ENCODE measurements at places on chromosomes 3 and 15.

GRCh38 chr3:18672561-18672960 is 247.4 kb upstream of the SATB1 start:
- DNase-seq = no peak

DNA sequence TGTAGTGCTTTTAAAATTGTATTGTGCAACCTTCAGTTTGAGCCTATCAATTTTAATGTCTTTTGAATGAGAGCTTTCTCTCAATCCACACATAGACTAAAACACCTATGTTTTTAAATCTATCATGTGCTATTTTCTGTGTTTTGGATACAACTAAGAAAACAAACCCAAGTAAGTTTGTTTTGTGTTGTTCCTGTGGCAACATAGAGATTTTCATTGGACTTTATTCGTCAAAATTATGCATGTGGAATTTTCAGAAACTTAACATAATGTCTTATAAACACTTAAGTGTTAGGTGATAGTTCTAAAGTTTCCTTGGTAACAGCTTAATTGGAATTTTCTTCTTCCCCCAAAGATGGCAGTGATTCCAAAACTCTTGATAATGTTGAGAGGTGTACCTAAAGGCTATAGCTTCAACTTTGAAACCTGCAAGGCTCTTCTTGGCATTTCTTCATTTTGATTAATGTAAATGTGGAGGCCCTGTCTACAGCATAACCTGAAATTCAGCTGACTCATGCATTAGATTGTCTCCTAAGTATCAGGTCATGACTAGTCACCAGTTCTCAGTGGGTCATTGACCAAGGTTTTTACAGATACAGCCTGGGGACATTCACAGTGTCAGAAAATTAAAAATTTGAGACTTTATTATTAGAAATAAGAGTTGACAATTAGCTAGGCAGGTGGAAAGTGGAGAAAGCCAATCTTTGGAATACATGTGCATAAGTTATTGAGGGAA is 44.4 kb downstream of the COL6A5 start:
- no peak for DNase-seq

GRCh38 chr3:53571264-53571663 is 76.9 kb downstream of the CACNA1D start:
- DNase-seq = no peak

DNA sequence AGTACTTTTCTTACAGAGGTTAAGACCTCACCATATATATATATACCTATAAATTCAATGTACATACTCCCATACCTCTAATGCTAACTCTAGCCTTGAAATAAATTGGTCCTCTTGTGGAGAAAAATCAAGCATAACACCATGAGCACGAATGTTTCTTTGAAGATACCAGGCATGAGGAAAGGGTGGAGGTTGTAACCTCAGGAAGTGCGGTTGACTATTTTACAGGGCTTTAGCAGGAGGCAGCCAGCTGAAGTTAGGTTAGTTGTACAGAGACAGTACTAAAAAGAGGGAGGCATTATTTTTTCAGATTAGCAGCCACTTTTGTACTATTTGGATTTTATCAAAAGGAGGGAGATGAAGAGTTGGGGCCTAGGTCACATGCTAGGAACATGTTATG is 767.0 kb downstream of the OTOL1 start:
- no peak for DNase-seq

GRCh38 chr3:47536221-47536891 is 22.8 kb upstream of the ELP6 start:
- no peak for DNase-seq

Data from mesenteric fat pad (tissue), 1 donor.